Activated T-cell treated with anti-CD3 and anti-CD28 coated beads for 1 hour (primary cell): ENCODE measurements at places on chromosomes 16 and 17.

DNA sequence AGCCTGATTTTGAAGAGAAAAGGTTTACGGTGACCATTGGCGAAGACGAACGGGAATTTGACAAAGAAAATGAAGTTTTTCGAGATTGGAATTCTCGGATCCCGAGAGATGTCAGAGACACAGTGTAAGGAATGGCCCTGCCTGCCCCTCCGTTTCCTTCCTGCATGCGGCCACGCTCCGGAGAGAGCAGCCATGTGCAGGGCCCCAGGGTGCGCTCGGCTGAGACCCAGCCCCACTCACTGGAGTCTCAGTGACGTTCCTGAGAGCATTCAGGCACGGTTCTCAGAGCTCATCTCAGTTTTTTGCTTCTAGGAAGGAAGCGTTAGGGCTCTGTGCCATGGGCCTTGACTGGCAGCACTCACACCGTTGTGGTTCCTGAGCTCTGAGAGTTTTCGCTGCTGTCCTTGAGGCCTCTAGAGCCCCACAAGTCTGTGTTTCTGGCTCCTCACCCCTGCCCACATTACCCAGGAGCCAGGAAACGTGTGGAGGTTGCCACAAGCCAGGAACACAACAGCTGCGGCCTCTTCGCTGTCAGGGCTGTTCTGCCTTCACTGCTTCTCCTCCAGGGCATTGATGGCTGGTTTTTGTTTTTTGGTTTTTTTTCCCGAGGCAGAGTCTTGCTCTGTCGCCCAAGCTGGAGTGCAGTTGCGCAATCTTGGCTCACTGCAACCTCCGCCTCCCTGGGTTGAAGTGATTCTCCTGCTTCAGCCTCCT is 29.8 kb downstream of the ZC3H18 start:
- no peak for DNase-seq

DNA sequence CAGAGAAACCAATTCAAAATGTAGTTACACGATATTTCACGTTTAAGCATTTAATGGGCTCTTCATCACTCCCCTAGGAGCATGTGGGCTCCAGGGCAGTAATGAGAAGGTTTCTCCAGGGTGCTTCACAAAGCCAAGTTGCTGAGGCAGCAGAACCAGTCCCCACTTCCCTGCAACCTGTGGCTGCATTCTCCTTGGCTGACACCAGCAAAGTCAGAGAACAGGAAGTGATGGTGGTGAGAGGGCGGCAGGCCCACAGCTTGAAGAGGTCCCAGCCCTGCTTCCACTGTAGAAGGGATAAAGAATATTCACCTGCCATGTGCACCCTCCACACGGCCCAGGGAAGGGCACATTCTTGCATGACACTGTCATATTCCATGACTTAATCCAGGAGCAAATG is 133.2 kb downstream of the CBLN1 start:
- no peak for DNase-seq

DNA sequence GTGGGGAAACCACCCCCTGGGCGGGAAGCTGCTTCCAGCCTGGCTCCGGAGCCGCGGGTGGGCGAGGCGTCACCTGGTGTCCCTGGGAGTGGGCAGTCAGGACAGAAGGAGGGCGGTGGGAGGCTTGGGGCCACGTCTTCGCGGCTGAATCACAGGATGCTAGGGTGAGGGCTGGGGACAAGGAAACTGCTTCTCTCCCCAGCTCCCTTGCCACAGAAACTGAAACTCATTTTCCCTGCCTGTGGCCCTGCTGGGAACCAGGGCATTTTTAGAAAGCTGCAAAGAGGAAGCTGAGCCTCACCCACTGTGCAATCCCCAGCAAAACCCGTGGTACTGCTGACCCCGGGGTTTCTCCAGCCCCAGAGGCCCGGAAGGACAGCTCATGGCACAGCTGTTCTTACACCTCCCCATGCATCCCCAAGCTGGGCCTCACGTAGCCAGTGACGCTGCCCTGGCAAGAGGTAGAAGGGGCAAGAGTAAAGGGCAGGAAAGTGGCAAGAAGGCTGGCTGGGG is 8.2 kb downstream of the RHBDF2 start:
- no peak for DNase-seq

DNA sequence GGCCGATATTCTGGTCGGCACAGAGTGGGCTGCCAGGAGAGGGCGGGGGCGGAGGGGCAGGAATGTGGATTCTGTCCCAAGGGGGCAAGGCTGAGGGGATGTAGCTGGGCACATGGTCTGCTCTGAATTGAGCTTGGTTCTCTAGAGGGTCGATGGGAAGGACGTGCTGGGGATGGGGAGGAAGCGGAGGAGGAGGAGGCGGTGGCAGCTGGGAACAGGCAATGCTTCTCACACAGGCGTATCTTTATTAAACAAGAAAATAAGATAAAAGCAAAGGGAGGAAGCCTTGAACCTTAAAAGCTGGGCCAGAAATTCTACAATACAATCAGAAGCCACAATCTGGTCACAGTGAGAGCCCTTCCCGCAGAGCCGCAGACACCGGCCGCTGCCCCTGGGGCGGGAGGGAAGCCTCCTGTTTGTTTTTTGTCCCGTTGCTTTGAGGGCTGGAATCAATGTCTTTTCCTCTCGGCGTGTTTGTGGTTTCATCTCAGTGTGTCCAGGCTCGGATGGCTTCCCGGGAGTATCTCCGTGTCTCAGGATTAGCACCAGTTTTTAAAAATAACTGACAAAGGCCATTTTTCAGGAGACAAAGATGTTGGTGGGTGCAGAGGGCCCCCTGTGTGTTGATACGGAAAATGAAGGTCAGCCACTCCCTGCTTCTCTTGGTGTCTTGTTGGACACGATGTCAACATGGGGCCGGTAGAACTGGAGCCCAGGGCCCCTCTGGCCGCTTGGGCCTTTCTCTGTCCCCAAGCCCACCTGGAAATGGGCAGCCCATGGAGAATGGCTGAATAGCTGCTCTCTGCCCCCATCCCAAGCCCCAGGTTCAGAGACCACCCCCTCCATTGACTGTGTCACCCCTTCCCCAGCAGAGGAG is 12.3 kb upstream of the SLC7A5 start:
- DNase-seq = no peak

DNA sequence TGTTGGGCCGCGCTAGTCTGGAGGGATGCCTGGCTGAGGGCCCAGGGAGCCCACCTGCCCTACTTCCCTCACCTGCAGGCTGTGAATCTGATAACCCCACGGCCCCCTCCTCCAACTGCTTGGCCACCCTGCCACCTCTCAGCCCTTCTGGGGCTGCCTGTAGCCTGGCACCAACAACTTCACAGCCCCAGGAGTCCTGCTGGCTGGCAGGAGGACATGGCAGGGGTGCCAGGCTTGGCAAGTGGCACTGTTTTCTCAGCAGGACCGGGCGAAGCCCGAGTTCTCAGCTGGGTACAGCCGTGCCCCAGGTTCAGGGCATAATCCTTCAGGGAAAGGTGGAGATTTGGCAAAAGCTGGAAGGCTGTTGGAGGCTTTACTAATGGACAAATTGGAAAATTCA is 129.6 kb downstream of the CMIP start:
- no peak for DNase-seq
